CD4-positive, alpha-beta T cell treated with Interleukin-17A for 1 hour (primary cell): ENCODE measurements at places on chromosomes 7 and 10.
A peak's percentile ranks its signal among the peaks of the same experiment; 100 is the strongest.

- DNase-seq = no peak
These were observed 101.8 kb downstream of the GNAT3 start for GRCh38 chr7:80410081-80410480.

DNA sequence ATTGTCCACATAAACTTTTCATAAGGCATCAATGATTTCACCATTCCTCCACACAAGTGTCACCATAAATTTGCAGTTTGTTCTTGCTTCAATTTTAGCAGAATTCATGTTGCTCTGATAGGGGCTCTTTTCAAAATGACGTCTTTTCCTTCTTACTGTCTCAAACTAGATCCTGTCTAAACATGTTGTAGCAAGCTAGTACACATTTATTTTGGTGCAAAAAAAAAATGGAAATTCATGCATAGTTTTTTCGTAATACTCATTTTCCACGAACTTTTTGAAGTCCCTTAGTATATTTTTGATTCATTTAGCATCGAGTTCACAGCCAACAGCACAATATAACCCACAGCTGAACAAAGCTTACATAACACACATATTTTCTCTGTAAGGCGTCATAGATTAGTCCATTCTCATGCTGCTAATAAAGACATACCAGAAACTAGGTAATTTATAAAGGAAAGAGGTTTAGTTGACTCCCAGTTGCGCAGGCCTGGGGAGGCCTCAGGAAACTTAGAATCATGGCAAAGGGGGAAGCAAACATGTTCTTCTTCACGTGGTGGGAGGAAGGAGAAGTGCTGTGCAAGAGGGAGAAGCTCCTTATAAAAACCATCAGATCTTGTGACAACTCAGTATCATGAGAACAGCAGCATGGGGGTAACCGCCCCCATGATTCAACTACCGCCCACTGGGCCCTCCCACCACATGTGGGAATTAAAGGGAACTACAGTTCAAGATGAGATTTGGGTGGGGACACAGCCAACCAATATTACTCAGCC, 301.5 kb downstream of the CCDC3 start:
- no peak for DNase-seq

DNA sequence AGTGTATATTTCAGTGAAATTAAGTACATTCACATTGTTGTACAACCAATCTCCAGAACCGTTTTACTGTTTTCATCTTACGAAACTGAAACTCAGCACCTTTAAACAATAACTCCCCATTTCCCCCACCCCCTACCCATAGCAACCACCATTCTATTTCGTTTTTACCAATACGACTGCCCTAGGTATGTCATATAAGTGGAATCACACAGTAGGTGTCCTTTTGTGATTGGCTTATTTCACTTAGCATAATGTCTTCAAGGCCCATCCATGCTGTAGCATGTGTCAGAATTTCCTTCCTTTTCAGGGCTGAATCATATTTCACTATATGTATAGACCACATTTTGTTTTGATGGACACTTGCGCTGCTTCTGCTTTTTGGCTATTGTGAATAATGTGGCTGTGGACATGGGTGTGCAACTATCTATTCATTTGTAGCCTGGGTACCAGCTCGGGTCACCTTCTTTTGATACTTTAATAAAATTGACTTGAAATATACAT, 34.3 kb upstream of the DLG5 start:
- DNase-seq = no peak

DNA sequence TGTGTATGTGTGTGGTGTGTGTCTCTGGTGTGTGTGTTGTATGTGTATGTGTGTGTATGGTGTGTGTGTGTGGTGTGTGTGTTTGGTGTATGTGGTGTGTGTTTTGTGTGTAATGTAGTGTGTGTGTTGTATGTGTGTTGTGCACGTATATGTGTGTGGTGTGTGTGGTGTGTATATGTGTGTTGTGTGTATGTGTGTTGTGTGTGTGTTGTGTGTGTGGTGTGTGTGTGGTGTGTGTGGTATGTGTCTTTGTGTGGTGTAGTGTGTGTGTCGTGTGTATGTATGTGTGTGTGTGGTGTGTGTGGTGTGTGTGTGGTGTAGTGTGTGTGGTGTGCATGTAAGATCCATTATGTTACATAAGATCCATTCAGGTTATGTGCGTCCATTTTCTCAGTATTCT, 21.9 kb upstream of the VIPR2 start:
- DNase-seq = no peak

- no peak for DNase-seq
These were observed 66.5 kb upstream of the CTBP2 start for GRCh38 chr10:125226823-125227222.

- DNase-seq = no peak
These were observed 106.4 kb downstream of the GSAP start for GRCh38 chr7:77309714-77310220.

DNA sequence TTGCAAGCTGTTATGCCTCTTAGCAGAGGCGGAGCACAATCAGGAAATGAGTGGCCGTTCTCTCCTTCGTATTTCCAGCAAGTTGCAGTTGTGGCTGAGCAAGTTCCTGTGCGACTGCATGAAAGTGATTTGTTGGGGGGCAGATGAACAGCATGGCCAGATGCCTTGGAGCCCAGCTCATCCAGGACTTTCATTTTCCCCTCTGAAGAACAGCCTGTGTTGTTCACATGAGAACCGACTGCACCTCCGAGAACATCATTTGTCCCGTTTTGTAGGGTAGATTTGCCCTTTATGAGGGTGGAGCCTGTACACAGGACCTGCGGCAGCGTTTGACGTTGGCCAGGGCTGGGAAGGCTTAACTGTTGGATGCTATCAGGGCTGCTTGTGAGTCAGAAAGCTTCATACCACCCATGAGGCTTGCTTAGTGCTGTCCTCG, 4.4 kb downstream of the BAG3 start:
- peak; percentile 53 for DNase-seq

DNA sequence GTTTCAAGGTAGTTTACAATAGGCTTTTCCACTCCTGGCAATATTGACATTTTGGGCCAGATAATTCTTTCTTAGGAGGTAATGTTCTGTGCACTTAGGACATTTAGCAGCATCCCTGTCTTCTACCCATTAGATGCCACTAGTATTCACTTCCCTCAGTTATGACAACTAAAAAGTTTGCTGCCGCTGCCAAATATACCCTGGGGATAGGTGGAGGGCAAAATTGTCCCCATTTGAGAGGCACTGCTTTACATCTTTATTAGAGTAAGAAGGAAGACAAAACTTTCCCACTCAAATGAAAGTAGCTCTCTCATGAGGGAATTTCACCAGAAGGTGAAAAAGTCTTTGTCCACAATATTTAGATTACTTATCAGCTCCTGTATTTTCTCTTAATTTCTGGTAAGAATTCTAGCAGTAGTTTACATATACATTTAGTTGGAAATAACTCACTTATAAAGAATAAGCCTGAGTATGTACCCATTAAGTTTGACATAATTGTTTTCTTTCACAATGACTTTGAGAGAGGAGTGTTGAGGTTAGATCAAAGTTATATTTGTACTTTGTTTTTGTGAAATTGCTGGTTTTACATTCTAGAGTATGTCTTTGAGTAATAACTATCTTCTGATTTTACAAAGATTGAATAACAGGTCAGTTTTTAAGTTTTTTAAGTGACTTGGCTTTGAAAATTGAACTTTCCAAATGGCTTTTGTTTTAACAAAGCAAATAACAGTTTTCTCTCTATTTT, 46.0 kb downstream of the HELLS start:
- no peak for DNase-seq

DNA sequence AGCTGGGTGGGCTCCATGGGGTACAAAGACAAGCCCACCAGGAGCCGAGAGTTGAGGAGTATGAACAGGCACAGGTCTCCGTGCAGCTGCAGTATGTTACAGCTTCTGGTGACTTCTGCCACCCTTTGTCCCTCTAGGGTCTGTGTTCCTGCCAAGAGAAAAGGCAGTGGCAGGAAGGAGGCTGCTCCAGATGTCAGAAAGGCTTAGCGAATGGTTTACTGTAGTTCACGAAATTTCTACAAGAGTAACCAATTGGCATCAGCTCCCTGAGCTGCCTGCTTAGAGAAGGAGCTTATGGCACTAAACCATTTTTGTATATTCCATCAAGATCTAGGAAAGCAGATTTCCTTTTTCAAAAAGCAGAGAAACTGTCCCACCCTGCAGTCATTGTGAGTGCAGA, 48.2 kb upstream of the TMEM72 start:
- no peak for DNase-seq

GRCh38 chr10:43781480-43782361, 133.0 kb upstream of the ZNF32 start:
- DNase-seq = peak; percentile 7

GRCh38 chr7:18421297-18422002, 74.1 kb upstream of the HDAC9 start:
- no peak for DNase-seq

DNA sequence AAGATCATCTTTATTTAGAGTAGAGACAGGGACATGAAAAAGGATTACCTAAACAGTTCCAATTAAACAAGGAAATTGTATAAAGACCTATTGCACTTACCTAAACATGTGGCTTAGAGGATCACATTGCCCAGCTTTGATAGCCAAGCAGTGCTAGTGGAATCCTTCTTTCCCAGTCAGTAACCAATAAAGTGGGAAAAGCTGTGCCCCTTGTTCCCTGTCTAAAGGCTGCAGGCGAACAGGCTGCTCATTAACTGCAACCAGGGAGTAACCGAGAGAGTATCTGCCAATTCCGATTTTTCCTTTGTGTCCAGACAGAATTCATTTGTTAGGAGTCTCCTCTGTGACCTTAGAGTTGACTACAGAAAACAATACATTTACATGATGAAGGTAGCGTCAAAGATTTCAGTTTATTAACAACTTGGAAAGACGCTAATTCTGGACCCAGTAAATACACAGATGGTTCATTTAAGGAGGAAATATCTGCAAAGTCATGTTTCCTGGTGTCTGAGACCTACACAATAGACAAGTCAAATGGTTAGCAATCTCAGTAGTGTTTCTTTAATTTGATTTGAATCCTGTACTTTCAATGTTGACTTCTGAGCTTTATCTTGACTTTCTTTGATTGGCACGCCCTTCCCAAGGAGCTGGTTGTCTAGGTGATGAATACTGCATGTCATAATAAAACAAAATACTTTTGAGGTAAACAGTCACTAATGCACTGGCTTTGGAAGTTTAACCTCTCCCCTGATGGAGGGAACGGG, 57.3 kb upstream of the MET start:
- DNase-seq = no peak

DNA sequence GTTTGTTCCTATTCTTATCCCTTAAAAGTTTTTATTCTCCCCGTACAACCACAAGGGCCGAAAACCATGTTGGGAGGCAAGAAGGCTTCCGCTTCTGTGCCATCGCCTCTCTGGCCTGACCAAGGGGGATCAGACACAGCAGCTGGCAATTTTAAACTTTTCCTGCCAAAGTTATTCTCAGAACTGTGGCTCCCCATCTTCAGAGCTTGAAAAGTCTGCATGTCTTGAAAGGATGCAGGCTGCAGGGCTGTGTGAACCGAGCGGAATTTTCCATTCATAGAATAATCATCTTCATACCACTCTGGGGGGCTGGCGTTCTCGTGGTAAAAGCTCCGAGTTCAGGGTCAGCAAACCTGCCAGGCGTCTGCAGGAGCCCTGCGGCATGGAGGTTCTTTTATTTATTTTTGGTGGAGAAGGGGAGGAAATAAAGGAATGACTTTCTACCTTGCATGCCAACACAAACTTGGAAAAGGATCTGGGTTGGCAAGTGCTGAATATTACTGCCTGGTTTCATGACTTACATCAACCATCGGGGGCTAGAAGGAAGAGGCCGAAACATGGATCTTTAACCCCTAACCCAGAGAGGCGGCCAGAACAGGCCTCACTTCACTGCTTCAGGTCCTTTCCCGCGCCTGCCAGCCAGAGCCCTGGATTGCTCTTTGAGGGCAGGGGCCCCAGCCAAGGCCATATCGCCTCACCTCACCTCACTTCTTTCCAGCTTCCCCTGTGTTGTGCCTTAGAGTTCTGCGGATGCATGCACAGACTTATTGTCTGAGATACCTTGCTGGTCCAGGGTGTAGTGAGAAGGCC, 3.0 kb upstream of the NANOS1 start:
- DNase-seq = no peak

DNA sequence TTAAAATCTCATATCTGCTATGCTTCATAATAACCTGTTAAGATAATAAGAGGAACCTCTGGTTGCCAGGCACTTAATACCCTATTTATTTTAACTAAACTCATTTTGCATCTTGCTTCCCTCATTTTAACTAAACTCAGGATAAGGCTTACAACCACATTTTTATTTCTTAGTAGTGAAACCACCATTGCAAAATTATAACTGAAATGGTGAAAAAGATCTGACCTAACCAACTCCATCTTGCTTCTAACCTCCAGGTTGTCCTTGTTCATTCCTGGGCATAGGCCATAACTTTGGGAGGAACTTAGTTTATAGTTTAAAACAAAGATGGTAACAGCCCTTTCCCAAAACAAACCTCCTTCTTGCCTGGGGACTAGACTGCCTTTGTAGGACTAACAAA, 6.0 kb downstream of the FAM3C start:
- no peak for DNase-seq

- no peak for DNase-seq
These were observed 22.8 kb downstream of the GLI3 start for GRCh38 chr7:42214060-42214679.

DNA sequence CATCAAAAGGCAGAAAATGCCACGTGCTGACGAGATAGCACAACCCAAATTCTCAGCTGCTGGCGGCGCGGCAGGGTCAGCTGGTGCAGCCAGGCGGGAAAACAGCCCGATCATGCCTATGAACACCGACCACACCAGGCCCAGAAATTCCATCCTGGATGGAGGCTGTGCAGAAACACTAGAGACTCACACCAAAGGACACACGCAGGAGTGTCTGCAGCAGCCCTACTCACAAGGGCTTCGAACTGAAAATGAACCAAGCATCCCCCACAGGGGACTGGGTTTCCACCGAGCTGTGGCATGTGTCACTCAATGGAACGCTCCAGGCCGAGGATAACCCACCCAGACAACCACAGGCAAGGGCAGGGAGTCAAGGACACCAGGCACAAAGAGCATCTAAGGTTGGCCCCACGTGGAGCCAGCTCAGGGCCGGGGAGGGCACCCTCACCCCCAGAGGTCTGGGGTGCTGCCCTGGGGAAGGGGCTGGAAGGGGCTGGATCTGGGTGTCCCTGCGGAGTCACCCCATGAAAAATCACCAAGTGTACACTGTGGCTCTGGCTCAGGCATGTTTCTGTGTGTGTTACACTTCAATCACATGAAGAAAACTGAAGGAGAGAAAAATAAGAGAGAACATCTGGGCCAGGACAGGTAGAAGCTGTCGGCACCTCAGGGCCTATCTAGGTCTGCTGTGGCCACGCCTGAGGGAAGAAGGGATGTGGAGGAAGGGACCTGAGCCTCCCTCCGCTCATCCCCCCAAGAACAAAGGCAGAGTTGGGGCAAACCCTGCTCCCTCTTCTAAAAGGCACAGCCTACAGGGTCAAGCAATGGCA, 33.0 kb downstream of the RASGEF1A start:
- DNase-seq = no peak

GRCh38 chr10:127417031-127417430, 132.1 kb upstream of the NPS start:
- no peak for DNase-seq

DNA sequence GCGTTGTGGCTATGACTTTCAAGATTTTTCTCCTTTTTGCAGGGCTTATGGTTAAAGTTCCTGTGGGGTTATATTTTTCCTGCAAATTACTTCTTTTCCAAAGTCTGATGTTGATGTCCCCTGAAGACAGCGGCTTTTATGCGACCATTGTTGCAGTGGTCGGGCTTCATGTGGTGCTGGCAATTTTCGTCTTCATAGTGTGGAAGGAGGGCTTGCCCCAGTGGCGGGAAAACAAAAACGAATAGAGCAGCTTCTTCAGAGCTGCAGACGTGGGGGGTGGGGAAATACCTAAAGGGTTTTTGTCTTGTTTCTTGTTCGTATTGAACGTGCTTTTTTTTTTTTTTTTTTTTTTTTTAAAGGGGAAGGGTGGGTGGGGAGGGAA, 53.8 kb downstream of the MCMBP start:
- no peak for DNase-seq
